ENCODE measurements at places on chromosomes 12 and 14.

DNA sequence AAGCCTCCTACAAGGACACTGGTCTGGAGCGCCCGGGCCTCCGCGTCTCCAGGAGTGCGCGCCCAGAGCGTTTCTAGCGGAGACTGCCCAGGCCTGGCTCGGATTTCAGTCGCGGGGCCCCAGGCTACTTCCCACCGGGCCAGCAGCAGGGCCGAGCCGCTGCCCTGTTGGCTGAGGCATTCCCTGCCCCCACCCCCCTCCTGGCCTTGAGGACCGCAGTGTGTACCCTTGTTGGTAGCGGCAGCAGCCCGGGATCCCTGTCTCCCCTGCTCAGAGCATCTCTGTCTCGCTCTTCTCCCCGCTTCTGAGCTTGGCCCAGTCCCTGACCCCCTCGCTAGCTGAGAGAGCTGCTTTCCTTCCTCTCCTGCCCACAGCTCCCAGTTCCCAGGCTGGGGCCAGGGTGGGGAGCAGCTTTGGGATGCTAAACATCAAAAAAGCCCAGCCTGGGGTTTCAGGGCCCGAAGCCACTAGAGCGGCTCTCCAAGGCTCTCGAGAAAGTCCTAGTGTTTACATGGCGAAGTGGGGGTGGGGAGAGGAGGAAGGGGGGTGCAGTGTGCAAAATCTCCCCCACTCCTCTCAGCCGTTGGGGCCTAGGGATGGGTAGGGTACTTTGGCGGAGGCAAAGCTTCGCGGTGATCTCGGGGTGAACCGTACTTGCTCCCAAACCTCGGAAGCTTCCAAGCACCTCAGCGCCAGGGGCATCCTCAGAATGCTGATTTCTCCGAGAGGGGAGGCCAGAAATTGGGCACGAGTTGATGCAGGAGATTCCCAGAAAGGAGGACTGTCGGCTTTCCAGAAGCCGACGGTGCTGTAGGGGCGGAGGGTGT is 6.4 kb downstream of the NKX2-1 start:
- DNase-seq: no peak

GRCh38 chr14:36829547-36829946 is 167.9 kb downstream of the PAX9 start:
- DNase-seq: no peak

GRCh38 chr12:123614531-123614930 is 12.6 kb downstream of the DDX55 start:
- no peak for DNase-seq

- DNase-seq: no peak
These were observed 149.1 kb downstream of the KIF26A start for GRCh38 chr14:104287301-104288009.

GRCh38 chr14:74558655-74559054 is 53.4 kb downstream of the LTBP2 start:
- DNase-seq: no peak

GRCh38 chr12:38053655-38054464 is 262.7 kb upstream of the ALG10B start:
- DNase-seq: no peak

DNA sequence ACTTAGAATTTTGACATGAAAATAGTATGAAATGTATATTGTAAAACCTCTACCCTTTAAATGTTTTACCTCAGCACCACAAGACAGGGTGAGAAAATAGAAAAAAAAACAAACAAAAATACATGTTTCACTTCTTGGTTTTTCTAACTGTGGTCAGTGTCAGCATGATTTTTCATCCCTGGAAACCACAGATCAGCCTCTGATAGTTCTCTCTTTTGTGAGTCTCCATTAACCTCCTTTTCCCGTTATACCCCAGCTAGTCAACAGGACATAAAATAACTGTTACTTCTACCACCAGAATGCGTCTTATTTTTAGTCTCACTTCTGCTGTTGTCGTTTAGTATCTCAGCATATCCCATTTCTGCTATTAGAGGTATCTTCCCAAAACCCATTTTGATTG is 48.3 kb upstream of the KCNMB4 start:
- no peak for DNase-seq

- no peak for DNase-seq
These were observed 57.9 kb downstream of the PDE3A start for GRCh38 chr12:20426191-20426590.

DNA sequence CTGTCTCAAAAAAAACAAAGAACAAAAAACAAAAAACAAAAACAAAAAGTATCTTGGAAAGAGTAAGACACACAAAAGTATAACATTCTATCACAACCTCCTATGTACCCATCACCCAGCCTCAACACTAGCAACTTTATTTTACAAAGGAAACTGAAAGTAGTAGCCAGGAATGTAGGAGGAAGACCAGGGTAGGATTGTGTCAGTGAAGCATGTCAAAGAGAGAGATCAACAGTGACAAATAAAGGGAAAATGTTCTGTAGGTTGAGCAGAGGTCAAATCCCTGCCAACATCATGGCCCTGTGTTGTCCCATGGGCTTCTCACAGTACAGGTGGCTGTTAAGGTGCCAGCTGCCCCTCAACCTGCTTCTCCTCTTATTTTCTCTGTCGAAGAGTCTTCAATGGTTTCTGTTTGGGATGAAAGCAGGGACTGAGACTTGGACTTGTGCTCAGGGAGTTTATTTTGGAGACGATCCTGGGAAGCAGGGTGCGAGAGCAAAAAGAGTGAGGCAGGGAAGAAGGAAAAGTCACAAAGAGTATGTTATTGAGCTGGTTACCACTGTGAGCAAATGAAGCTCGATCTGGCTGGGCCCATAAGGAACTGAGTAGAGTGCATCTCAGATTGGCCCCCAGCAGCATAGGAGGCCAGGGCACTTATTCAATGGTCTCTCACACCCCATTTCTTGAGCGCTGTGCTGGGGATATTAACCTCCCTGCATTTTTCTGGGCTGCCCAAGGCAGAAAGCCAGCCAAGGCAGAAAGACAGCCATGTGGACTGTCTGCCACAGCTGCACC is 29.4 kb upstream of the CTDSP2 start:
- DNase-seq: no peak

DNA sequence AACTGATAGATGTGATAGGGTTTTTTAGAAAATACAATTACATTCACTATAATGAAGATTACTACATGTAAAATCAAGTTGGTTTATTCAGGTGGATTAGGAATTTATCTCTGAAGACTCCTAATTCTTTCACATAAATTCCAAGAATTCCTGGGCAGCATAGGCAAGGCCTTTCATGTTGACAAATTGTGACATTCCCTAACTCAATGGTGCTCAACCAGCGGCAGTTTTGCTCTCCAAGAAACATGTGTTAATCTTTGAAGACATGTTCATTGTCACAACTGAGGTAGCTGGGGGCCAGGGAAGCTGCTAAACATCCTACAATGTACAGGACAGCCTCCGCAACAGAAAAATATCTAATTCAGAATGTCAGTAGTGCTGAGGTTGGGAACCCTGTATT is 46.3 kb downstream of the PTPRQ start:
- DNase-seq: no peak

- no peak for DNase-seq
These were observed 24.7 kb upstream of the PWP1 start for GRCh38 chr12:107660861-107661415.

DNA sequence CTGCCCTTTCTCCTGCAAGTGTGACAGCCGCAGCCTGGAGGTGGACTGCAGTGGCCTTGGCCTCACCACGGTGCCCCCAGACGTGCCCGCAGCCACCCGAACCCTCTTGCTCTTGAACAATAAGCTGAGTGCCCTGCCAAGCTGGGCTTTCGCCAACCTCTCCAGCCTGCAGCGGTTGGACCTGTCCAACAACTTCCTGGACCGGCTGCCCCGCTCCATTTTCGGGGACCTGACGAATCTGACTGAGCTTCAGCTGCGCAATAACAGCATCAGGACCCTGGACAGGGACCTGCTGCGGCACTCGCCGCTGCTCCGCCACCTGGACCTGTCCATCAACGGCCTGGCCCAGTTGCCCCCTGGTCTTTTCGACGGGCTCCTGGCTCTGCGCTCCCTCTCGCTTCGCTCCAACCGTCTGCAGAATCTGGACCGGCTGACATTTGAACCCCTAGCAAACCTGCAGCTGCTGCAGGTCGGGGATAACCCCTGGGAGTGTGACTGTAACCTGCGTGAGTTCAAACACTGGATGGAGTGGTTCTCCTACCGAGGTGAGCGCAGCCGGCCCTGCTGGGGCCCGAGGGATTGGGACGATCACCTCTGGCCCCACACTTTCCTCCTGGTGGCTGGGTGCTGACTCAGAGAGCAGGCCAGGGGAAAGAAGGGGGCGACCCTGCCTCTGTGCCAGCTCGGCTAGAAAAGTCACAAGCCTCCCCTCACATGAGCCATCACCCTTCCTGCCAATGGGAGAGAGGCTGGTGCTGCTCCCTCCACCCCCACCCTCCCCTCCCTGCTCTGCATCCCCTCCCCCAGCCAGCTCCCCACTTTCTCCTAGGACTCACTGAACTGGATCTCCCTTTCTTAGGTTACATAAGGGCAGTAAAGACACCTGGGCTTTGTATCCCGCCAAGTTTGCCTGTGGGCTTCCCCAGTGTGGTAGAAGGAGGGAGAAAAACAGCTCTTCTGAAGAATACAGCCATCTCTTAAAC is 10.9 kb downstream of the LRTM2 start:
- DNase-seq: peak; percentile 77

DNA sequence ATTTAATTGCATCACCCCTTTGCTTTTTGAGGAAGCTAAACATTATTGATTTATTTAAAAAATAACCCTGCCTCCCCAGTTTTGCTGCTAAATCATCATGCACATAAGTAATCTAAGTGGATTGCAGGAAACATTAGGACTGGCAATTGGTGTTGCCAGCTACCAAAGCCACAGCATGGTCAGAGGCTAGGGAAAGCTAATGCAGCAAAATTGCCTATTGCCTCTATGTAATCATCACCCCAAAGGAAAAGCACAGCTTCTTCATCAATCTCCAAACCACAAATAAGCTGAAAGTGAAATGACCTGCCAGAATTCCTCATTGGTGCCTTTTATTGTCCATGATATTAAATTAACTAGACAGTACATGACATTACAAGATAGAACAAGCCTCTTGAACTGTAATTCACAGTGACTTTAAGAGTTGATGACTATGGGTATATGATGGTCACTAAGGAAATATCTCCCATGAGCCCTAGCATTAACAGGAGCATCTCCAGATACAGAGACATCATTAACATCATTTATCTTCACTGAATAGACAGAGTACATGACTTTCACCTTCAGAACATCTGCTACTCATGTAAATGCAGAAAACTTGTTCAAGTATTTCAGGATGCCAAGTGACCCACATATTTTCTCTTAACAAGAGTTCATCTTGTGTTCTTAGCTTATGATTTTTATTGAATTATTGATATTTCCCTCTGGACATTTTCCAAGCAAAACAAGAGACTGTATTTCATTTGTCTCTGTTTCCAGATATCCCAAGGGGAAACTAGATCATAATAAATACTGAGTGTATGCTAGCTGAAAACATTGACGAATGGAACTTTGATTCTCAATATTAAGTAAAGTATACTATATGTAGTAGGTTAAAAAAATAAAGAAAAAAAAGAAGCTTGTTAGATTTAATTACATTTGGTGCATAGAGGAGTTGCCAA is 29.4 kb downstream of the PTPRR start:
- DNase-seq: no peak

- DNase-seq: no peak
These were observed 5.8 kb upstream of the PPP2R5C start for GRCh38 chr14:101755591-101756324.

DNA sequence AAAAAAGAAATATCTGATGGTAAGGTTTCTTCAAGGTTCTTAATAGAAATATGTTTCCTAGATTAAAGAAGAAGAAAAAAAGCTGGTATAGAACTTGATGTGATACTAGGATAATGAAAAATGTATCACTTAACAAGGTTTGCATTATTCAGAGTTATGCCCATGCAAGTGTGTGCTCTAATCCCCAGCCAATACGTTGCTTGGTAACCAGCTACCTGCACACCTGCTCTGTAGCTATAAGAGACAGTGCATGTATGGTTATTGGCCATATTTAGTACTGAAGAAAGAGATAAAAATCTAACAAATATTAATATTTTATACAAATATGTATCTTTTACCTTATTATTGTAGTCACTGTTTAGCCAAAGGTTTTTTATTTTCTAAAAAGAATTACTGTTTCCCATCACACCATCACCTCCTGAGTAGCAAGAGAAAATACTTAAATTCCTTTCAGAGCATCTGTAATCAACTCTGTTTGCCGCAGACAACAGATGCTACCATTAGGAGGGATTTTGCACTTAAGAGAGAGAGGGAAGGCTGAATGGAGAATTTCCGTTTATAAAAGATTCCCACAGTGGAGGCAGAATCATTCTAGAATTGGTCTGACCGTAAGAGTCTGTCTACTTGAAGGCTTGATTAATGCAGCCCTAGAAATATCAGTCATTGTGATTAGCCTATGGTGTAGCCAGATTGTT is 115.6 kb downstream of the NEDD1 start:
- no peak for DNase-seq

DNA sequence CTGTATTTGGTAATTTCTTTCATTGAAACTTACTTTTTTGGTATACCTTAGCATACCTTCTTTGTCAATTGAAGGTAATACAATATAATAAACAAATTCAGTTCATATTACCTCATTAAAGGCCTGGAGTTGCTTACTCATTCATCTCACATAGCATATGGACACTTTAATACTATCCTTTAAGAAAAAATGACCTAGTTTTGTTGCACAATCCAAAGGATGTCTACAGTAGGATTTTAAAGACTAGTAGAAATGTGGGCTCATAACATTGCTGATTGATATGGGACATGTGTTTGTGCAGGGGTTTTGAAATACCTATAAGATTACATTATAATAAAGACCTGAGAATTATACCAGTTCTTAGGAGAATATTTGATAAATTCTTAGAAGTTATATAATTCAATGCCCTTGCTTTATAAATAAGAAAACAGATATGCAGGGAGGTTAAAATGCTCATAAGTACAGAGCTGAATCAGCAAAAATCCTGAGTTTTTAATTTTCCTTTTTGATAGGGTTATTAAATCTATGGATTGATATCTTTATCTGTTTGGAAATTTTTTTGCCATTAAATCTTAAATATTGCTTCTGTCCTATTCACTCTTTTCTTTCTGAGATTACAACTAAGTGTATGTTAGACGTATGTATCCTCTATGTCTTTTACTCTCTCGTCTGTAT is 352.1 kb downstream of the ATP23 start:
- no peak for DNase-seq

- DNase-seq: no peak
These were observed 62.1 kb upstream of the MAP1LC3B2 start for GRCh38 chr12:116497051-116497591.

DNA sequence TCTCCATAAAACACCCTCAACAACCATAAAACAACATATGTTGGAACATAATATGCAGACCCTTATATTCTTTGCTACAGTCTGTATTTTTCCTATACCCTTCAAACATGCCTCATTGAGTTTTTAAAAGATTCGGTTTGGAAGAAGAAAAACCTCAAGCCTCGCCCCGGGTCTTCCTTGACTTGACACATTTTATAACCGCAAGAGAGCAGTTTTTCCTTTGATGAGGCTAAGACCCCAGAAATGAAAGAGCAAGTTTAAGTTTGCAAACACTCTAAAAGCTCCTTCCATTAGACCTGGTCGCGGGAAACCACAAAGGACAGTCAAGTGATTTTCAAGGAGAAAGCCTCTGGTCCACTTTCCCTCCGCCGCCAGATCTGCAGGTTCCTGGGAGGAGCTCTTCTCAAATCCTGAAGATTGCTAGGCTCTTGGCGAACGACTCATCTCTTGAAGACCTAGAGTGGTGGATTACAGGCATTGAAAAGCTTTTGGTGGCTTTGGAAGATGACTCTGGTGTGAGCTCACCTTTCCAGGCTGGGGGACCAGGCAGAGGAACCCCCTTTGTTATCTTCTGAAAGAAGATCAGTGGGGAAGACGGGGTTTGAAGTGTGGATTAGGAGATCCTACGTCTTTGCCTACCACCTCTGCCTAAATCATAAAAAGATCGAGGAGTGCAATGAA is at the start of gene ASCL4:
TSS of gene ASCL4 (plus strand) at position 356 of the 681 bp plus-strand sequence. CDS start 515 bp downstream, outside the sequence.
- no peak for DNase-seq

- no peak for DNase-seq
These were observed 48.5 kb downstream of the BAZ2A start for GRCh38 chr12:56581418-56582145.

All from GM13976 (cell line).